ENCODE measurements at places on chromosomes 16 and 17.

- H3K27ac ChIP-seq: no peak overlapping the region
- no peaks in the 10 kb centered on the region for H3K27me3 ChIP-seq
- H3K36me3 ChIP-seq: peaks cover 8% of the 10 kb centered on the region
- no peak for DNase-seq
- peak overlapping the region; percentile 94 for H3K4me3 ChIP-seq
Observed at GRCh38 chr16:15055141-15056053, 477 bp downstream of the NTAN1 start.

- no peaks in the 10 kb centered on the region for H3K27me3 ChIP-seq
- H3K4me3 ChIP-seq: no peak overlapping the region
- H3K27ac ChIP-seq: no peak overlapping the region
- H3K36me3 ChIP-seq: peaks cover 76% of the 10 kb centered on the region
Observed at GRCh38 chr17:8499614-8500013, 63.9 kb downstream of the NDEL1 start.

DNA sequence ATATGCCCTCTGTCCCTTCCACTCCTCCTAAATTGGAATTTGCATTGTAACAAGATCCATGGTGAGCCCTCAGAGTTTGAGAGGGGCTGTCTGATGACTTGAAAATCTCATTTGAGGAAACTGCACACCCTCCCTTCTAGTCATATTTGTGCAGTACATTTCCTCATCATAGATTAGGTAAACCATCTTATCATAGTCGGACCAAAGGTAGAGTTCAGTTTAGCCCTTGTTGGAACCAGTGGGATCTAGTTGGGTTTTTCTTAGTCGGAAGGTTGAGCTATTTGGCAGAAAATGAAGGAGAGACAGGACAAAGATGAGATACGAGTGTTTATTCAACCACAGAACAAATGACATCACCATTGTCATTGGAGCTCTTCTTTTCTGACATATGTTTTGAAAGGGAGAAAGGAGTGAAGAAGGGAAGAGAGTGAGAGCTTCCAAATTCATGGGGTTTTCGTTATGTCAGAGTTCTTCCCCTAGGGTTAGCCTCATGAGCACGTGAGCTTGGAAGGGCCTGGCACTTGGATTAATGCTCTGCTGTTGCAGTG, 15.8 kb upstream of the KRT20 start:
- H3K27me3 ChIP-seq: no peaks in the 10 kb centered on the region
- no peaks in the 10 kb centered on the region for H3K36me3 ChIP-seq
- no peak overlapping the region for H3K27ac ChIP-seq
- no peak overlapping the region for H3K4me3 ChIP-seq
- DNase-seq: no peak

DNA sequence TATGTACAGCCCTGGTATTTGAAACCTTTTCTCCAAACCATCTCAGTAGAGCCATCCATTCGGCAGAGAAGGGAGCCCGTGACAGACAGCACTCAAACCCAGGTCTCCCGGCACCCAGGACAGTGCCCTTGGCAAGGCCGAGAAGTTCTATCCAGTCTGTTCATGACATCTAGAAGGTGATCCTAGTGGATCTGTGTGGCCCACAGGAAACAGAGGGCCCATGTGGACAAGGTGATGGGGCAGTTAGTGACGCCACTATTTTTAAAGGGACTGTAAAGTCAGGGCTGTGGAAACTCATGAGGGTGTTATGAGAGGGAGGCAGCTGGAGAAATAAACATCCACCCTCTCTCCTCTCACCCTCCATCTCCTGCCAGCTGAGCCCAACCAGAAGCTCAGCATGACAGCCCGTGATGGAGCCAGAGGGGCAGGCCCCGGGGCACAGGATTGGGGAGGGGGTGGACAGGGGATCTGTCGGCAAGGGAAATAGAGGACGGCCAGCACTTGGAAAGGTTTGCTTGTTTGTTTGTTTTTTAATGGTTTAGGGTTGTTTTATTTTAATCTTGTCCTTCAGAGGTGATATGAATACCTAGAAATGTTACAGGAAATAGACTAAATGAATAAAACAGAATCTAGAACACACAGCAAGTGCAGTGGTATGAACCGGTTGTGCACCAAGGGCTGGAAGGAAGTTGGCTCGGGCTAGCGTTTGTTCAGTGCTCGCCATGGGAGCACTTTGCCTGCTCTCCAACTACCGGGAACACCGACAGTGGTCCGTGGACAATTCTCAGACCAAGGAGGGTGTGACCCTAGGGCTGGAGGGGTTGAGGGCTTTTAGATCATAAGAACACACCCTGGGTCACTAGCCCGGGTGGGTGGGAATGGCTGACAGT, 17.1 kb downstream of the MYLK3 start:
- no peak for DNase-seq
- H3K4me1 ChIP-seq: no peaks in the 10 kb centered on the region
- no peak overlapping the region for H3K4me3 ChIP-seq
- H3K36me3 ChIP-seq: no peaks in the 10 kb centered on the region
- H3K27ac ChIP-seq: no peak overlapping the region

DNA sequence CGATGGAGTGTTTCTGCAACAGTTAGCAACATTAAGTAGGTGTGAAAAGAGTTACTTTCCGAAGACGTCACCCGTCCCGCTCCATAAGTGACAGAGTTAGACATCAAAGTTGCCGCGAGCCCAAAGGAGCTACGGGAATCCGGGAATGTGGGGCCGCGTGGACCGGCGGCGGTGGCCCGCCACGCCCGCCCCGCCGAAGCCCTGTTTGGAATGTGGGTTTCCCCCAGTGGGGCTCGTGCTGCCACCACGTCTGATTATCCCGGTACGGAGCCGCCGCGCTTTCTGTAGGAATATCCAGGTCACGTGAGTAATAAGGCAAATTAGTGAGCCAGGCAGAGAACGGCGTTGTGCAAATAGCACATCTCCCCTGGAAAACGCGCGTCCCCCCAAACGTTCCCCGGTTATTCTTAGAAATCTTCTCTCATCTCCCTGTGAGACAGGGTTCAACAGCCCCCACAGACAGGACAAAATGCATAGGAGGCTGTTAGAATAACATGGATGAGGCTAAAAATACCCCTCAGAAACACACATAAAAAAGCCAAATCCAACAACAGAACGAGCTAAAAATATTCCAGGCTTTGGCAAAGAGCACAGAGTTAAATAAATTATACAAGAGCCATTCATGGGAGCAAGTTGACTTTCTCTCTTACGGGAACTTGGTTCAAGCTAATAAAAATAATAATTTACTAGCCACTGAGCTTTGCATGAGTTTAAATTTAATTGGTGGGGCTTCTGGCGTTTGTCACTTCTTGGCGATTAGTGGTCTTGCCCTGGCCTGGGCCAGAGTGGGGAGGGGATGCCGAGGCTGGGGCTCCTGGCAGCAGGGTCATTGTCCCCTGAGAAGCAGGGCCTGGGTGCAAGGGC, 8.6 kb downstream of the BAHCC1 start:
- no peaks in the 10 kb centered on the region for H3K36me3 ChIP-seq
- H3K27me3 ChIP-seq: peaks cover 43% of the 10 kb centered on the region
- DNase-seq: no peak
- no peak overlapping the region for H3K4me3 ChIP-seq

- no peaks in the 10 kb centered on the region for H3K36me3 ChIP-seq
- H3K27ac ChIP-seq: no peak overlapping the region
- peak overlapping the region; percentile 42 for H3K4me3 ChIP-seq
- peaks cover 60% of the 10 kb centered on the region for H3K27me3 ChIP-seq
Observed at GRCh38 chr16:88452482-88453216, 431 bp upstream of the ZFPM1 start.

DNA sequence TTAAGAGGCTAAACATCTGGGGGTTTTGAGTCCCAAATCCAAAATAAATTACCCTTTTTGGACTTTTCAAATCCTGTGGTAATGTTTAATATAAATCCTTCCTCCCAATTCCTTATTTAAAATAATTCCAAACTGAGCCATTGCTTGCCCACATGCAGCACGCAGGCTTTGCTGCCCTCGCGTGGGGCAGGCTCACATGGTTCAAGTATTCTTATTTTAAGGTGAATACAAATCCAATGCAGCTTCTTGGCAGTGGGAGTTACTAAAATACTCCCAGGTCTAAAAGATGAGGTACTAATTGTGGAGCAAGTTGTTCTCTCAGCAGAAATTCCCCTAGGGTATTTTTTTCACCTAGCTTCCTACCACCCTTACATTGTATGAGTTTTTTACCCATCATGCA, 33.0 kb downstream of the CYB561 start:
- H3K4me1 ChIP-seq: no peaks in the 10 kb centered on the region
- no peaks in the 10 kb centered on the region for H3K27me3 ChIP-seq
- DNase-seq: no peak
- H3K27ac ChIP-seq: no peak overlapping the region
- no peaks in the 10 kb centered on the region for H3K36me3 ChIP-seq

DNA sequence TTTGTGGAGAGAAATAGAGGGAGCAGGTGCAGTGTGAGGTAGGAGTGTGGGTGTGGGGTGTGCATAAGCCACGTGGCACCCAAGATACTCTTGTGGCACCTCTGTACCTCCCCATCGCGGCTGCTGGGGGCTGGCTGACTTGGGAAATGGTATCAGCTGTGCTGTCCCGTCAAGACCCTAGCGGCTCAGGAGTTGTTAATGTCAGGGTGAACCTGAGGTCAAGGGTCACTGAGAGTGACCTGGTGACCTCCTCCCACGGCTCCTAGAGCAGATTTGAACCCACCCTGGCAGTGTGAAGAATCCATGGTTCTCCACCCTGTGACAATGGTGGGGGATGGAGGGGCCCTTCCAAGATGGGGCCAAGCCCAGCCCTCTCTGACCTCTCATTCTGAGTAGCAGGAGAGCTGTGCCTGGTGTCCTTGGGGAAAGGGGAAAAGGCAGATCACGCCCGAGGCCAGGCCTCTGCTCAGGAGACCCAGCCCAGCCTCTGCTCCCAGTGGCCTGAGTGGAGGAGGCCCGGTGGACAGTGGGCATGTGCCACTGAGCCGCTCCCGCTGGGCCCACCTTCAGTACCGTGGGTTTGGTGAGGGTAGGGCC, 3.0 kb upstream of the WFIKKN2 start:
- H3K4me3 ChIP-seq: no peak overlapping the region
- DNase-seq: no peak
- no peaks in the 10 kb centered on the region for H3K27me3 ChIP-seq
- H3K27ac ChIP-seq: no peak overlapping the region

DNA sequence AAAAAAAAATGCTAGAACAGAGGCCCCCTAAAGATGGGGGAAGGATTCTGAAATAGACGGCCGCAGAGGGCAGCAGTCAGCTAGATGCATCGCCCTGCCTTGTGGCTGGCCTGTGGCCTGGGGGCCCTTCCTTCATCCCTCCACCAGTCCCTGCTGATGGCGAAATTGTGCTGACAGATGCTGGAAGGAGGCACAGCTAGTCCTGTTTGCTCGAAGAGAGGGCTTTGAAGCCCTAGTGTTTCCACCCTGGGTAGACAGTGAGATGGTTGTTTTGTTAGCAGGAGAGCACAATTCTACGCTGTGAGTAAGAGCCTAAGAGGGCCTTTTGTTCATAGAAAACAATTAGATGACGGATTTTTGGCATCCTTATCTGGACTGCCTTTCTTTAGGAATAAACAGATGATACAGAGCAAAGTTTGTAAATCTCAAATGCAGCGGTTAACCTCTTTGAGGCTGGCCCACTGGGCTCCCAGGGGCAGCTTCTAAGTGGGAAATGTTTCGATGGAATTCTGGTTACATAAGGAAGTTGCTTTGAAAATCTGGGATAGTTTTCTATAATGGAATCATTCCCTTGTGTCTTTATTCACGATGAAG, 23.0 kb downstream of the VPS35L start:
- DNase-seq: no peak
- peaks cover 71% of the 10 kb centered on the region for H3K36me3 ChIP-seq
- H3K4me3 ChIP-seq: no peak overlapping the region

DNA sequence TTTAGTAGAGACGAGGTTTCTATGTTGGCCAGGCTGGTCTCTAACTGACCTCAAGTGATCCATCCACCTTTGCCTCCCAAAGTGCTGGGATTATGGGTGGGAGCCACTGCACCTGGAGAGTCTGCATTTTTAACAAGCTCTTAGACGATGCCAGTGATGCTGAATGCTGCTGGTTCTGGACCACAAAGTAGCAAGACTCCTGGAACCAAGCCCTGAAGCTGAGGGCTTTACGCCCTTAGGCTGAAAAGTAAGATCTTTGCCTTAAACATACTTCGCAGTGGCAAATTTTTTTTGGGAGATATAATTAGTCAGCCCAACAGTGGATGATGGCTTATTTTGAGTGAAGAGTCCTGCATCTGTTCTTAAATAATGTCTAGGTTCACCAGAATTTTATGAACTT, 14.0 kb downstream of the METTL9 start:
- H3K27me3 ChIP-seq: no peaks in the 10 kb centered on the region
- no peak overlapping the region for H3K27ac ChIP-seq
- DNase-seq: no peak

- no peaks in the 10 kb centered on the region for H3K36me3 ChIP-seq
- H3K4me3 ChIP-seq: no peak overlapping the region
- no peaks in the 10 kb centered on the region for H3K4me1 ChIP-seq
- DNase-seq: no peak
Observed at GRCh38 chr17:80468781-80469493, 7.5 kb downstream of the NPTX1 start.

- H3K36me3 ChIP-seq: no peaks in the 10 kb centered on the region
- H3K27ac ChIP-seq: no peak overlapping the region
- DNase-seq: no peak
- no peak overlapping the region for H3K4me3 ChIP-seq
Observed at GRCh38 chr17:8791910-8792270, 7.3 kb downstream of the MFSD6L start.

DNA sequence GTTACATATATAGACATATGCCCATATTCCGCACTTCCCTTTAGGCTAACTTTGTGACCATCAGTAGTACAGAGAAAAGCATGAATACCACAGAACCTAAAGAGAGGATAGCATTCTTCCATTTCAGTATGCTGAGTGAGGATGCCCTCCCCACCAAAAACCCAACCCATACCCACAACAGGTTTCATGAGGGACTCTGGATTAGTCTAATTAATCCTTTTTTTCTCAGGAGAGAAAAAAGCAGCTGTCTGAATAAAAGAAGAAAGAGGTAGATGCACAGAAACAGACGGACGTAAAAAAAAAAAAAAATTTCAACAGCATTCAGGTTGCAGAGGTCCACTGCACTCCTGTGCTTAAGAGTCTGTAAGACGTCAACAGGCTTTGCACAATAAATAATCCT, 6.7 kb downstream of the MMD start:
- no peak for DNase-seq
- H3K27me3 ChIP-seq: no peaks in the 10 kb centered on the region
- H3K4me3 ChIP-seq: no peak overlapping the region
- H3K4me1 ChIP-seq: 0 out of 2 replicates have a peak, but pooled peaks cover 3% of the 10 kb centered on the region

- no peaks in the 10 kb centered on the region for H3K4me1 ChIP-seq
- H3K4me3 ChIP-seq: peak overlapping the region; percentile 40
- DNase-seq: peak; percentile 62
- no peaks in the 10 kb centered on the region for H3K27me3 ChIP-seq
- no peak overlapping the region for H3K27ac ChIP-seq
Observed at GRCh38 chr16:5615868-5616642, 518.5 kb upstream of the EEF2KMT start.

Data from H1 (cell line).